ENCODE measurements at places on chromosomes 3 and 15. TPM values are rescaled to one million over a fixed set of nuclear protein-coding genes. Genes with fewer than 3 reads are reported as not detected.
A peak's percentile ranks its signal among the peaks of the same experiment; 100 is the strongest.

DNA sequence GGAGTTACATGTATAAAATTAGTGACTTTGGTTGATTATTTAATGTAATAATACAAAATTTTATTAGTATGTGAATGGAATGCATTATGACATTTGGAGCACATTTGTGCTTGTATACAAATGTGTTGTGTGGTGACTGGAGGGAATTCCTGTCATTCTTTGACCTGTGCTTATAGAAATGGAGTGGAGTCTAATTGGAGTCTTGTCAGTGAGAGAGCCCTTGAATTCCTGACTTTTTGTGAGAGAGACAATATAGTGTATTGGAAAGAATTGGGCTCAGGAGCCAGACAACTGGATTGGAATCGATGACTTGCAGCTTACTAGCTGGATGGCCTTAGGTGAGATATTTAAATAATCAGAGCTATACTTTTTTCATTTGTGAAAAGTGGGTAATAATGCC is 9.4 kb downstream of the TCF12 start:
- no peak for DNase-seq

GRCh38 chr3:171239757-171240503 is 213.4 kb upstream of the SLC2A2 start:
- DNase-seq, result no peak

DNA sequence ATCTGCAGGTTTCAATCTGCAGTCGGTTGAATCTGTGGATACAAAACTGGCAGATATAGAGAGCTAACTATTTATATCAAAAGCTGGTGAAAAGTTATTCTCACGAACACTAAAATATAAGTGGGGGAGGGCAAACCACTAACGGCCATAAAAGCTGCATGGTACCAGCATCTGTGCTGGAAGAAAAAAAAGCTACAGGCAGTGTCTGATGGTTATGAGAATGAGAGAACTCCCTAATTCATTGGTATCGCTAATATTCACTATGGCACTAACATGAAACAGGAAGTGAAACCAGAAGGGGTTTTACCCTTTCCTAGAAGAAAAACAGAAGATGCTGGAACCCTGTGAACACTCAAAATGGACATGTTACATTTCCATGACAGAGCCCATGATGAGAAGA is 15.9 kb downstream of the CEP70 start:
- no peak for DNase-seq

DNA sequence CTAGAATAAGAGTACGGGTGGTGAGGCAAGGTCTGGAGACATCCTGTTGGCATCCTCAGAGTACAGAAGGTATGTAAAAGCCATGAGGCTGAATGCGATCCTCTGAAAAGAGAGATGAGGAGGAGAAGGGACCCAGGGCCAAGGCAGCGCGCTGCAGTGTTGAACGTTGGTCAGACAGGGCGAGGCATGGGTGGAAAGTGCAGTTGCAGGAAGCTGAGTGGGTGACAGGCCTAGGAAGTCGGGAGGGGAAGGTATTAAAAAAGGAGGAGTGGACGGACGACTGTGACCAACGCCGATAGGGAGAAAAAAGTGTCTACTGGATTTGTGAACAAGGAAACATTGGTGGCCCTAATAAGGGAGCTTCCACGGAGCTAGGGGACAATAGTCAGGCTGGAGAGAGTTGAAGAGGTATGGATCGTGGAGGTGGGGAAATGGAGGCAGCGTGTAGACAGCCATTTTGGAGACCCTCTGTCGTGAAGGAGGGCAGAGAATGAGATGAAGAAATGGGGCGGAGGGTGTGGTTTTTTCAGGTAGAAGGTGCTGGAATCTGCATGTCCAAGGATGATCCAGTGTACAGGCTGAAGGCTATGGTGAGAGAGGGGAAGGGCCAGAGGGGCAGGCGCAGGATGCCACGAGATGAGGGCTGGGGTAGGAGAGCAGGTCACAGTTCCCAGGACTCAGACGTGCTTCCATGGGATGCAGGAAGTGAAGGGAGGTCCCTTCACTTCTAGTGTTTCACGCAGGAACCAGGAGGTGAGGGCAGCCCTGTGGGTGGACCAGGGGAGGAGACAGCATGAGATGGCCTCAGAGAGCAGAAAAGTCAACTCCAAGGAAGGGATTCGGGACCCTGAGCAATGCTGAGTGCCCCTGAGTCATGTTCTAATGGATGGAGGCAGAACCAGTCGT is 115.9 kb downstream of the ASB7 start:
- peak; percentile 9 for DNase-seq

- no peak for DNase-seq
Observed at GRCh38 chr3:153625506-153625905, 463.5 kb downstream of the RAP2B start.

The PLSCR5 gene
- total RNA-seq, result not detected

The ITIH4 gene
- total RNA-seq, result 10.2 TPM

The CPN2 gene
- total RNA-seq, result 0.12 TPM

The NEK10 gene
- 6.2 TPM for total RNA-seq

The IGSF11 gene
- total RNA-seq, result 5.3 TPM

Data from mucosa of gallbladder (tissue), 1 donor.